Aortic smooth muscle cell (primary cell): ENCODE measurements at places on chromosomes 4 and X. TPM values are rescaled to one million over a fixed set of nuclear protein-coding genes. Genes with fewer than 3 reads are reported as not detected.

EVC2 gene
- 9.2 and 9.6 TPM in 2 replicates for total RNA-seq

CLDN2 gene
- total RNA-seq: not detected in 2 replicates

DDX60 gene
- 21.5 and 23.4 TPM in 2 replicates for total RNA-seq

UGT8 gene
- 0.06 TPM in 1 of 2 replicates, not detected in the other for total RNA-seq

INTU gene
- total RNA-seq: 2.9 and 4.2 TPM in 2 replicates

HCCS gene
- 21.3 and 23.3 TPM in 2 replicates for total RNA-seq

SPANXN4 gene
- not detected in 2 replicates for total RNA-seq

EDA gene
- 0.62 and 0.79 TPM in 2 replicates for total RNA-seq

HS3ST1 gene
- 2.1 and 2.5 TPM in 2 replicates for total RNA-seq

NAP1L3 gene
- 18.6 and 25.3 TPM in 2 replicates for total RNA-seq

ATP1B4 gene
- not detected in 2 replicates for total RNA-seq
